ENCODE measurements at places on chromosomes 5 and 9.
A peak's percentile ranks its signal among the peaks of the same experiment; 100 is the strongest.

- no peak for DNase-seq
These were observed 48.0 kb downstream of the IPO11 start for GRCh38 chr5:62460578-62460983.

DNA sequence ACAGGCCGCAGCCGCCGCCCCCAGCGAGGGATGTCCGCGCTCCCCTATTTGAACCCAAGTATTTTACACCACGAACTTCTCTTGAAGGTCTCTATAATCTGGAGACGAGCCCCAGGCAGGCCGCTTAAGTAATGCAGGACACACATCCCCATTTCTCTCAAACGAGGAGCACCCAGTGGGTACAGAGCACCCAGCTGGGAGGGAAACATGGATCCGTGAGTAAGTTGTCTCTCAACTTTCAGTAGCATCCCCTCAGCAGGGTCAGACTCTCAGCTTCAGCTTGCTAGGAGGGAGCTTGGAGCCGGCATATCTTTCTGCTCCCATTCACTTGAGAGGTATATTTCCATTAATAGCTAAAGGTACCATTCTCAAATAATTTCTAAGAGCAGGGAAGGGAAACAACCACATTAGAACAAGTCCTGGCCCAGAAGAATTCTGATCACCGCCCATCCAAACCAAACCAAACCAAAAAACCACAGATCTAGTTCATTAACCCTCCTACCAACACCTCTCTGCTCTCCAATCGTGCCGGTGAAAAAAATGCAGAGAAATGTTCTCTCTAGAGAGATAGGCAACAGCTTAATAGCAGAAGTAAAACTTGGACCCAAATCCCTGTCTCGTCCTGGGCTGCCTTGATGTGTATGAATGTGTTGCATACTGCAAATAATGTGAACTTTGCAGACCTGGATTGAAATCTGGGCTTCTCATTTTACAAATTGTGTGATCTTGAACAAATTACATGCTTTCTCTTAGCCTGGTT, 910 bp downstream of the TDRD7 start:
- no peak for DNase-seq

GRCh38 chr5:114450437-114450836, 88.6 kb downstream of the KCNN2 start:
- DNase-seq, result no peak

- peak; percentile 37 for DNase-seq
These were observed at the start of gene ZNF300 for GRCh38 chr5:150904479-150905311. ZNF300 (minus strand) TSS chr5:150904980; CDS start chr5:150903155, 1,825 bp downstream.

DNA sequence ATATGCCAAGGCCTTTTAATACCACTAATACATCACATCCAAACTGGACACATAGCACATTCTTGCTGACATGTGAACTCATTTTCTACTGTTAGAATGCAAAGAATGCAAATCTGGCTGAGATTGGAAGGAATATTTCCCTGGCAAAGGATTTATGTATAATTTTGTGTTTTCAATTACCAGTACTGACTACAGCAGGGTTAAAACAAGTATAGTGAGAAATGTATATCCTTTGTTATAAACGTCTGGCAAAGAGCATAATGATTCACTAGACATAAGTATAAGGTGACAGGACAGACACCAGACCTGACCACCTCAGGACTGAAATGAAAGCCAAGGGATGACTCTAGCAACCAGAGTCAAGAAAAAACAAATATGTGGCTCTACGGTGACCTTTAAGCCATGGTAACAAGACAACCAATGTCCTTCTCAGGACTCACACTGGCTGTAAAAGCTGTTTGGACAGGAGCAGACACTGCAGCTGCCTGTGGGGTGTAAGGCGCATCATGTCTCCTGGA, 95.0 kb downstream of the MRPS27 start:
- no peak for DNase-seq
